Stimulated activated CD8-positive, alpha-beta memory T cell treated with anti-CD3 and anti-CD28 coated beads, Interleukin-4, amount 100 ng/mL, for 4 hours (primary cell): ENCODE measurements at places on chromosomes 5 and 9.

- DNase-seq, result no peak
Measured at GRCh38 chr9:105114964-105115728, 129.3 kb upstream of the SLC44A1 start.

DNA sequence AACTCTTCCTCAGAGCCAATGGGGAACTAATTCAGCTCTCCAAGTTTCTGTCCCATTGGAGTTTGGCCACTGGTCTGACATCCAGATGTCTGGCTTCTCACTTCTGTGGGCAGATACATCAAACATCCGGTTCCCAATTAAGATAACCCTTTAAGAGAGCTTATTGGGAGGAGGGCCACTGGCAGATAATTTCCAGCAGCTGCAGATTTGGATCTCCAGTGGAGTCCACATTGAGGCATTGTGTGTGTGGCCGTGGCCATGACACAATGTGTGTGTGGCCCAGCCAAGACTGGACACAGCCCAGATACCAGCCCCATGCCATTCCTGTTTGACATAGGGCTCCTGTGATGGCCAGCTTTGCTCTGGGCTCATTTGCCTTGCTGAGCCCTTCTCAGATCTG, 110.5 kb upstream of the MAP1B start:
- no peak for DNase-seq

- no peak for DNase-seq
Measured at GRCh38 chr9:130191749-130192120, 19.5 kb downstream of the NCS1 start.

DNA sequence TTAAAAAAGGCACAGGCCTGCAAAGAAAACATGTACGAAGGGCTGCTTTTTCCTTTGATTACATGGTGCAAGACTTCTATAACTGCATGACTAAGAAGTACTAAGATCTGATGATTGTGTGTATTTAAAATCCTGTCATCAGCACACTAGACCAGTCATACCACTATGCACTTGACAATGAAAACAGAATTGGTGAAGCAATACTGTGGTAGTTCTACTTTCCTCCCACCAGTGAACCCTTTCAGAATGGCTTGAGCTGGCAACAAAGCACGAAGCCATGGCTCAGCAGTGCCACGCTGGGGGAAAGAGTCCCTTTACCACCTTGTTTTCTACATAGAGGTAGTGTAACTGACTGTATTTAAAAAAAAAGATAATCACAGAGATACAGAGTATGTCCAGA, 49.0 kb upstream of the POU5F2 start:
- no peak for DNase-seq

DNA sequence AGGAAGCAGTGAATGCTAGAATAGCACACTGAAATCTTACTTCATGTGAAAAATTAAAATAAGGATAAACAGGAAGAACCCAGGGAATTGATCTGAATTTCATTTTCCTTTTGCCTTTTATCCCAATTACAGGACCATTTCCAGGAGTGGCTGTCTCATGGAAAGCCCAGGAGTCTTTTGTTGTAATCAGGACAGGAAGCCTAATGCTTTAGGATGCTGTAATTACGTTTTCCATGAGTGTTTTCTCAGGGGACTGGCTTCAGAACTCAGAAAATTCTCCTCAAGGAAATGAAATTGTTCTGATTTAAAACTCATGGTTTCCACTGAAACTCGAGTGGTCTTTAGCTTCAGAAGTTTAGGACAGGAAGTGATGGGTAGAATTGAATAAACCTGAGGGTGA, 56.6 kb upstream of the CAMK4 start:
- DNase-seq, result no peak

- DNase-seq, result no peak
Measured at GRCh38 chr9:84966876-84967830, 297.6 kb downstream of the NTRK2 start.

DNA sequence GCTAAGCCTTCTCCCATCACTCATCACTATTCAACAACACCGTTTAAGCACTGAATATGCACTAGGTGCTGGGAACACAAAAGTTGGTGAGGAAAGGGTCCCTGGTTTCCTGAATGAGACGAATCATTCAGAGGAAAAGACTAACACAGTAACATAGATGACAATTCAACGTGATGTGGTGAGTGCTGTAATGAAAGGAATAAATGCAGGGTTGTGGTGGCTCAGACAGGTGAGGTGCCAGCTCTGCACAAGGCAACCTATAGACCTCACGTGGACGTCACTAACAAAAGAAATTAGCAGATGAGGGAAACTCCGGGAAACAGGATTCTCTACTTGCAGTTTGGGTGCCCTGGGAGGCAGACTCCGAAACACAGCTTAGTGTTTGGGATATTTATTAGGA, 40.0 kb upstream of the ERBIN start:
- no peak for DNase-seq

GRCh38 chr5:120805131-120805530, 341.0 kb downstream of the PRR16 start:
- no peak for DNase-seq

GRCh38 chr5:121366515-121366914, 485.2 kb upstream of the FTMT start:
- DNase-seq, result no peak

DNA sequence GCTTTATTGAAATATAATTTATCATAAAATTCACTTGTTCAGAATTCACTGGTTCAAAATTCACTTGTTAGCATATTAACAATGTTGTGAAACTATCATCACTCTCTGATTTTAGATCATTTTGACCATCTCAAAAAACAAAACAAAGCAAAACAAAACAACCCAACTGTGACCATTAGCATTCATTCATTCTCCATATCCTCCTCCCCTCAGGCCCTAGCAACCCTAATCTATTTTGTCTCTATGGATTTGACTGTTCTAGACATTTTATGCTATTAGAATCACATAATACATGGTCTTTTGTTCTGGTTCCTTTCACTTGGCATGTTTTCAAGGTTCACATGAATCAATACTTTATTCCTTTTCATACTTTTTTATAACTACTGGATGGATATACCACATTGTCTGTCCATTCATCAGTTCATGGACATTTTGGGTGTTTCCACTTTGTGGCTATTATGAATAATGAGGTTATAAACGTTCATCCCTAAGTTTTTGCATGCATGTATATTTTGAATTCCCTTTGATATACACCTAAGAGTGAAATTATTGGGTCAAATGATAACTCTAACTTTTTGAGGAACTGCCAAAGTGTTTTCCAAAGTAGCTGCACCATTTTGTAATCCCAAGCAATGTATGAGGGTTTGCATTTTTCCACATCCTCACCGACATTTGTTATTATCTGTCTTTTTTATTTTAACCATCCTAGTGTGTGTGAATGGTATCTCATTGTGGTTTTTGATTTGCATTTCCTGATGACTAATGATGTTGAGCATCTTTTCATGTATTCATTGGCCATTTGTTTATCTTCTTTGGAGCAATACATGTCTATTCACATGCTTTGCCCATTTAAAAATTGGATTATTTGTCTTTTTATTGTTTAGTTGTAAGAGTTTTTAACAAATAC, 304.1 kb downstream of the SH3GL2 start:
- DNase-seq, result no peak
